ENCODE measurements at places on chromosomes 7 and 10. TPM values are rescaled to one million over a fixed set of nuclear protein-coding genes. Genes with fewer than 3 reads are reported as not detected.

SFMBT2 gene
- total RNA-seq, result 0.17 TPM

GIMAP5 gene
- not detected for total RNA-seq

TMEM130 gene
- total RNA-seq, result 1.3 TPM

CCDC172 gene
- not detected for total RNA-seq

FEZF1 gene
- not detected for total RNA-seq

MIOS gene
- 19.1 TPM for total RNA-seq

ARL4A gene
- total RNA-seq, result 18.1 TPM

AKR1C1 gene
- total RNA-seq, result 282 TPM

SEMA3D gene
- total RNA-seq, result 4.0 TPM

NRG3 gene
- total RNA-seq, result not detected

TBX20 gene
- total RNA-seq, result not detected

STEAP4 gene
- total RNA-seq, result under 0.01 TPM

ATP6V0A4 gene
- not detected for total RNA-seq

CYP3A4 gene
- total RNA-seq, result not detected

Measured in bronchial smooth muscle cell (primary cell).